ENCODE measurements at places on chromosomes 7 and 10.

GRCh38 chr10:60541451-60541850, 151.8 kb upstream of the ANK3 start:
- DNase-seq, result no peak

GRCh38 chr7:94431619-94432280, 37.1 kb downstream of the COL1A2 start:
- no peak for DNase-seq

DNA sequence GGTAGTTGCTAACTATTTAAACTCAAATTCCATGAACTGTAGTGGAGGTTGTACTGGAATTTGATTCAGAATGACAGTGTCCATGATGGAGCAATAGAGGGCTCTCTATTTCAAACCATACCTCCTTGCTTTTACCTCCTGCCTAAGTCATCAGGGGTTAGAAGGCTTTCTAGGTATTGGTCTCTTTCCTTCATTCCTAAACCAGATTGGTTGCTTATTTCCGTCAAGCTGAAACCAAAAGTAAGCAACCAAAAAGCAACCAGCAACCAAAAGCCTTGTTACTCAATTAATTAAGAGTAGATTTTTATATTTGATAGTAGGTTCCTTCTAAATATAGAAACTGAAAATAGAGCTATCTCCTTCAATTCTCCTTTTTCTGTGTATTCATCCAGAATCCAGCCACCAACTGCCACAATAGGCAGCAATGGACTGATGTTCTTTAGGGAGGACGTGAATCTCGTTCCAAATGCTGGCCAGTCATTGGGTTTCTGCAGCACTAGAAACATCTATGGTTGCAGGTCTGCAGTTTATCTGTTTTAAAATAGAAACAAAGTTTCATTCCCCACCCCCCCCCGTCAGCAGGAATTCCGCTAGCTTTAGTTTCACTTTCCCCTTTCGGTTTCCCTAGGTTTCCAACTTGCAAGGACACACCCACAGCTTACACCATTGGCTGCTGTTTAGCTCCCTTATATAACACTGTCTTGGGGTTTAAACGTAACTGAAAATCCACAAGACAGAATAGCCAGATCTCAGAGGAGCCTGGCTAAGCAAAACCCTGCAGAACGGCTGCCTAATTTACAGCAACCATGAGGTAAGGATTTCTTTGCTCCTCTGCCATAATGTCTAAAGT, at the start of gene IFIT1:
Gene IFIT1, plus strand, starts transcription at position 717 of the 850 bp plus-strand sequence. Its CDS starts 90 bp downstream, at position 807.
- peak; percentile 85 for DNase-seq

DNA sequence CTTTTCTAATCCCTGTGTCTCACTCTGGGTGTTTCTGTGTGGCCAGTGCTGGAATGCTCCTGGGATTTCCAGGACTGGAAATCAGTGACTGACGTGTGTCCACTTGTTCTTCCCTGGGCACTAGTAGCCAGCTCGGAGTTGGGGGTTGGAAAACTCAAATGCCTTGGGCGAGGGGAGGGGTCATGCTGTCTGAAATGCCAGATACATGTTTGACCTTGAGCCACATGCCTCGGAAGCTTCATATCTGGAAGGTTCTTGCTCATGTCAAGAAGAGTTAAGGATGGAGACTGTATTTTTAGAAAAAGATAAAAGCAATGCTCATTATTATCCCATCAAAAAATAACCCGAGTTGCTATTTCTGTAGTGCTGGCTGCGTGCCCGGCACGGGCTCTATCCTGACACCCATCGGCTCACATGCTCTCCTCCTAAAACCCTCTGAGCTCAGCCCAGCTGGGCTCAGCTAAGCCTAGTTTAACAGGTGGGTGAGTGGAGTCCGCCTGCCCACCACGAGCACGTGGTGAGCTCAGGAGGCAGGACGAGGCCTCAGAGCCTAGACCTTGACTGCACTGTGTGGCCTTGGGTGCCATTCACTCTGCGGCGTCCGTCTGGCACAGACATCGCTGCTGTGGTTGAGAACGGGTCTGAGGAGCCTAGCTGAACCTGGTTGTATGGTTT, 6.4 kb downstream of the DPYSL4 start:
- no peak for DNase-seq

DNA sequence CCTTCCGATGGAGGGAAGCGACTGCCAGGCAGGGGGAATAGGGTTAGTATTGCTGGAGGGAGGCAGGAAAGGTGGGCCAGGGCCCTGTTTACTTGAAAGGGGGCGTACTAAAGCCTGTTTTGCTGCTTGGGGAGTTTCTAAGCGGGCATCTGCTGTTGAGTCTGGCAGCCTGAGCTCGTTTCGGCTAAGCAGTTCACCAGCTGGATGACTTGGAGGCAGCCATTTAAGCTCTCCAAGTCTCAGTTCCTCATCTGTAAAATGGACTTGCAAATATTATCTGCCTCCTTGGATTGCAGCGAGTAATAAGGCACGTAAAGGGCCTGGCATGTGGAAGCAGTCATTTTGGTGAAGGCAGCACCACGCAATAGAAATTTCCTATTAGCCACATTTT, 44.0 kb downstream of the LDB3 start:
- no peak for DNase-seq

DNA sequence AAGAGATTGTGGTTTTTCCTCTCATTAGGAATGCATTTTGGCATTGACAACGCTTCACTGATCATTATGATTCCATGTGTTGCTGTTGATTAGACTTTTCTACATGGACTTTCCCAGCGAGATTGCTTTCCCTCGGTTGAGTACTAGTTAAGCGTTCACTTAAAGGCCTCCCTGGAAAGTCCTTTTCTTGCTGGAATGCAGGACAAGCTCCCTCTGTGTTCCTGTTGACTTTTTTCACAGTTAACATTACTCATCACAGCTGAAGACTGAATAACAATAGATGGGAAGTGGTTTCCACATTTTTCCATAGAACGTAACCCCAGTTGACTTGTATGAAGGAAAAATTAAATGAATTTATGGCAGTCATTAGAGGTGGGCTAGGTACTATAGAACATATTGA, 2.6 kb upstream of the CAV1 start:
- no peak for DNase-seq

DNA sequence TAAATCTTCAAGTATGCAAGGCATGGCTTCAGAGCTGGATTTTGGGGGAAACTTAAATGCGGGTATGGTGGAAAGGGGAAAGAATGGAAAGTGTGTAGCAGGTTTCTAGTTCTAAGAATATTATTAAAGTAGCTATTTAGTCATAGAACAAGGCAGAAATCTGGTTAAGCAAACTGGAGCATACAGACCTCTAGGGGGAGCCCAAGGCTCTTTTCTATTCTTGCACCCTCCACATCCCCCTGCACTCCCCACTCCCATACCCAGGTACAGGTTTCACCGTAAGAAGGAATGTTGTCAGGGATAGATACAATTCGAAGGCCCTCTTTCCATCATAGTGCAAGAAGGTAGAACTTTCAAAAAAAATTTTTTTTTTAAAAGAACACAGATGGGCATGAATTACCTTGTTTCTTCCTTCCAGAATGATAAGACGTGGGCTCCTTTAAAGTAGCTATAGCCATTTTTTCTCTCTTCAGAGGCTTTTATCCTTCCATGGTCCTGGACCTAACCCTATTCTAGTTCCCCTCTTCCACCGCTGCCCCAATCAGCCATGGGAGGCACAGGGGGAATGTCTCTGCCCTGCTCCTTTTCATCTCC, 41.5 kb upstream of the SMIM30 start:
- DNase-seq, result no peak

DNA sequence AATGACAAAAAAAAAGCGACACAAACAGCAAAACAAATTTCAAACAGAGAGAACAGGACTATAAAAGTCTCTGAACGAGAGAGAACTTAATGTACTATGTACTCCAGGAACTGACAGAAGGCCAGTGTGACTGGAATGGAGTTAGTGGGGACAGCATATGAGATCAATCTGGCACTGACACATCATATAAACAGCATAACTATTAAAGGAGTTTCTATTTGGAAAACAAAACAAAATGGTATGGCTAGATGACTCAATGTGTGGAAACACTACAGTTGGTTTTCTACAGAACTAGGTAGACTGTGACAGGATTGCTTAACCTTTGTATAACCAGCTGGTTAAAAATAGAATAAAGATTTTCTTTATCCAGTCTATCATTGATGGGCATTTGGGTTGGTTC, 232.9 kb upstream of the KAT6B start:
- peak; percentile 62 for DNase-seq

- no peak for DNase-seq
These were observed 501 bp downstream of the TFPI2 start for GRCh38 chr7:93890041-93890463.

DNA sequence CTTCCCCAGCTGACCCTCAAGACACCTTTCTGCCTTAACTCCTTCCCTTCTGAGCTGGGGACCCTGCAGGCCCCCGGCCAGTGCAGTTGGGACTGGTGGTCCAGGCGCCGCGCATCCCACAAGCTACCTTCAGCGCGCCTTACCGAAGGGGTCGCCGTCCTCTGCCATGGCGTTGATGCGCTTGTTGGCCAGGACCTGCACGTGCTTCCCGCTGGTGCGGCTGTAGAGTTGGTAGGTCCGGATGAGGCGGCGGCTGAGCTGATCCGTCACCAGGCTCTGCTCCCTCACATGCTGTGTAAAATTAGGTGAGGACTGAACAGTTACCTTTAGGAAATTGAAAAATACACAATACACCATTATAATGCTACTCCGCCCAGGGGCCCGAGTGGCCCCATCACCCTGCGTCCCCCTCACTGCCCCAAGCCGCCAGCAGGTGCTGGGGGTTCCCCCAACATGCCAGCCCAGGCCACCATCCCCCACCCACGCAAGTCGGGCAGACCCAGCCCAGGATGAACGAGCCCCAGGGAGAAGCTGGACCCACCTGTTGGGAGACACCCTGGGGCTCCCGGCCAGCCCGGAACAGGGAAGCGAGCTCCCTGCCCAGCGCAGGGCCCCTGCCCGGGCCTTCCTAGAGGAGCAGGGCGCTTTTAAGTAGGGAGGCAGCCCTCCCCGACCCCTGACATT, 1.2 kb downstream of the FGF8 start:
- DNase-seq, result no peak

- DNase-seq, result no peak
These were observed 387.5 kb downstream of the CCSER2 start for GRCh38 chr10:84715911-84716310.

- DNase-seq, result no peak
These were observed 79.6 kb downstream of the OR13A1 start for GRCh38 chr10:45235798-45236220.

DNA sequence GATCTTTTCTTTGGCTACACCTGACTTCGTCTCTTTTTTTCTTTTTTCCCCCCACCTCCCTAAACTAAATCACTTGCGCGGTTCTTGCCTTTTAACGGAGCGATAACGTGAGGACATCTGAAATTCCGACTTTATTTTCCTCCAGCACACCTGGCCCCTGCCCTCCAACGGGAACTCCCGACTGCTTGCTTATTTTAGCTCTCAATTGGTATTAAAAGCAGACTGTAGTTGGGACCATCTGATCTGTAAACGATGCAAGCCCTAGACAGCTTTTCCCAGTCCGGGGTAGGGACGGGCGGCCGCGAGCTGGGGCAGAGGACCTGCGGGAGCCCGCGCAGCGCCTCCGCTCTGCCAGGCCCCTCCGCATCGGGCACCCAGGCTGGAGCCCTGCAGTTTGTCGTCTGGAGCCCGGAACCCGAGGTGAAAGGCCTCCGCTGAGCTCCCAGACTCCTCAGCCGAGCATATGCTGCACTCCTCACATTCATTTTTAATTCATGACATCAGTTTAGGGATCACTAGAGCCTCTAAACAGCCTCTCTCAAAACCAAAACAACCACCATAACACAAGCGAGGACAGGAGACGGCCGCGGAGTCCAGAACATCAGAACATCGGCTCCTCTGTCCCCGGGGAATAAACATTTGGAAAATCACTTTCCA, 10.0 kb upstream of the EMX2 start:
- no peak for DNase-seq

DNA sequence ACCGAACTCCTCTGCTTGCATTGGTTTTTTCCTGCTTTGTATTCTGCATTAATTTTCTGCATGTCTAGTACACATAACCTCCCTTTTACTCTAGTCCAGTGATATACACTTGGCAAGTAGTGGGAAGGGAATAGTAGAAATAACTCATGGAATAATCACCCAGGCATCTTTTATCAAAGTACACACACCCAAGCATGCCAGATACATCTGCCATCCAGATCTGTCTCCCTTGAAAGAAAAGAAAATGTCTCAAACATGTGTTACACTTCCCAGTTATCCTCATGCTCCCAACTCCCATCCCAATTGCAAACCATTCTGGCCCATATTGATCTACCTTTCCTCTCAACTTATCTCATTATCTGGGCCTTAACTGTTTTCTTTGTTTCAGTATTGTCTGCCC, 79.0 kb downstream of the PHYHIPL start:
- DNase-seq, result no peak

DNA sequence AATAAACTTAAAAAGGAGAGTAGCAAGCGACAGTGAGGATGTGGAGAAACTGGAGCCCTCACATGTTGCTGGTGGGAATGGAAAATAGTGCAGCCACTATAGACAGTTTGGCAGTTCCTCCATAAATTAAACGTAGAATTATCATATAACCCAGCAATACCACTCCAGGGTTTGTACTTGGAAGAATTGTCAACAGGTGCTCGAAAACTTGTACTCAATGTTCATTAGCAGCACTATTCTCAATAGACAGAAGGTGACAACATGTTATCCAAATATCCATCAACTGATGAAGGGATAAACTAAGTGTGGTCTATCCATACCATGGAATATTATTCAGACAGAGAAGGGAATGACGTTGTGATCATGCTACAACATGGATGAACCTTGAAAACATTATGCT, 71.9 kb downstream of the GALNT11 start:
- DNase-seq, result no peak

DNA sequence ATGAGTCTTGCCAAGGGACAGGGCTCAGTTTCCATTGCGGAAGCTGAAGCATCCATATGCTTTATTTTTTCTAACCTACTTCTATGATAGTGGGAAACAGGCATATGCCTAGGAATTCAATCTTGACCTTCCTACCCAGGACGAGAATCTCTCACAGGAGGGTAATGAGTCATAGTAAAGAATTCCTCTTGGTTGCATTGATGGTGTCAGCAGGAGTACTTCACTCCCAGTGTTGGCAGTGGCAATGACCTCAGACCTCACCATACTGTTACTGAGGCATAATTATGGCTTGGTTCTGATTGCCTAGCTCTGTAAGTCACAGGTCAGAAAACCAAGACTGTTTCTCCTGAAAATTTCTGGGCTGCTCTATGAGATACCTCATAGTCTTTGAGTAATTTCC, 552.9 kb downstream of the ARL4A start:
- no peak for DNase-seq

DNA sequence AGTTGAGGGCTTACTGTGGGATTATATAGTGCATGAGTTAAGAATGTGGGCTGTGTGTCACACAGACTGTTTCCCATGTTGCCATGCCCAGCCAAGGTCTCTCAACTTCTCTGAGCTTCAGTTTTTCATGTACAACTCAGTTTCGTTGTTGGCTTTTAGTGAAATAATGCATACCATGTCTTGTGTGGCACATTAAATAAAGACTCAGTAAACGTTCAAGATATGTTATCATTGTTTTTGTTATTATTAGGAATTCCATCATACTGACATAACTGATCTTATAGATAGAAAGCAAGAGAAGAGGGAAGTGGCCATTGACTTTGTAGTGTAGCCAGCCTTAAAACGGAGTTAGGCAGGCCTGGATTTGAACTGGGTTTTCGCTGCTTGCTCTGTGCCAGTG, 2.9 kb downstream of the CDK14 start:
- no peak for DNase-seq

- DNase-seq, result no peak
These were observed 18.9 kb downstream of the RCC1L start for GRCh38 chr7:75054744-75055143.

Data from AG09319 (cell line).